ENCODE measurements at places on chromosomes 2 and 18.

- no peaks in the 10 kb centered on the region for H3K36me3 ChIP-seq
- no peak overlapping the region for H3K4me3 ChIP-seq
- H3K4me1 ChIP-seq: peaks cover 7% of the 10 kb centered on the region
- H3K27ac ChIP-seq: no peak overlapping the region
- DNase-seq: no peak
These were observed 1089.3 kb upstream of the CELF4 start for GRCh38 chr18:38654946-38655345.

GRCh38 chr2:170829036-170829435 lies 12.3 kb downstream of the GAD1 start:
- no peaks in the 10 kb centered on the region for H3K4me1 ChIP-seq
- no peak overlapping the region for H3K4me3 ChIP-seq
- peaks cover 16% of the 10 kb centered on the region for H3K36me3 ChIP-seq
- H3K27ac ChIP-seq: no peak overlapping the region

- H3K27me3 ChIP-seq: no peaks in the 10 kb centered on the region
- H3K36me3 ChIP-seq: peaks cover 67% of the 10 kb centered on the region
- no peak for DNase-seq
- peak overlapping the region; percentile 7 for H3K27ac ChIP-seq
These were observed 121.4 kb upstream of the CCDC195 start for GRCh38 chr2:224837558-224837957.

- H3K27ac ChIP-seq: no peak overlapping the region
- no peak overlapping the region for H3K4me3 ChIP-seq
- peaks cover 2% of the 10 kb centered on the region for H3K36me3 ChIP-seq
- H3K4me1 ChIP-seq: no peaks in the 10 kb centered on the region
These were observed 241.5 kb downstream of the SATB2 start for GRCh38 chr2:199216253-199216652.

DNA sequence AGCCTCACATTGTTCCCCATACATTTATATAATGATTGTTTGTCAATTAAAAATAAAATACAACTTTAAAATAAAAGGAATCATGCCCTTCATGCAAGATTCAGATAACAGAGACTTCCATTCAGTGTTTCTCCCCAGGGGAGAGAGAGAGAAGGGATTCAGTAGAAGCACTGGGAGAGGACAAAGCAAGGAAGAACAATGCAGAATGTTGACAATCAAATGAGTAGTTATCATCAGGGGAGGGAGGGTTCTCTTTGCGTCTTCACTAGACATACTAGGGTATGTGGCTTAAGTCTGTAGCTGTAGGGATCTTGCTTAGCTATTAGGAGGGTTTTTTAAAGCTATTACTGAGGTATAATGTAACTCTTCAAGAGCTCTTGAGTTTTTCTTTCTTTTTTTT lies 30.7 kb downstream of the FSHR start:
- no peak for DNase-seq
- no peaks in the 10 kb centered on the region for H3K4me1 ChIP-seq
- no peak overlapping the region for H3K27ac ChIP-seq
- no peaks in the 10 kb centered on the region for H3K27me3 ChIP-seq
- no peaks in the 10 kb centered on the region for H3K36me3 ChIP-seq
- H3K4me3 ChIP-seq: no peak overlapping the region

DNA sequence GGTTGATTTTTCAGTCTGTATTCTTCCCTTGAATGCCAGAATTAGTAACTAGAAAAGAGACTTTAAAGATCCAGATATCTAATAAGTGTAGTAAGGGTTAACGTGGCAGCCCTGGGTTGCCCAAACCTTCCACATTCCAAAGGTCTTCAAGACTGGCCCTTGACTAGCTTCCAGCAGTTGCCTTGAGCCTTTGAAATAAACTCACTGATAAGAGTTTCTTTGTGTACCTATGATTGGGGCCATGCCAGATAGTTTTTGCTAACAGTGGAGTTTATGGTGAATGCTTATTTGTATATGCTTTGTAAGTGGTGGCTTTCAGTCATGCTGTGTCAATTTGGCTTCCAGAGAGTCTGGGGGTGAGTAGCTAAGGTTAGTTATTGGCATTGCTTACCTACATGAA lies 722.3 kb downstream of the RNF144A start:
- no peak for DNase-seq
- H3K4me1 ChIP-seq: peaks cover 7% of the 10 kb centered on the region
- no peak overlapping the region for H3K27ac ChIP-seq
- H3K36me3 ChIP-seq: peaks cover 16% of the 10 kb centered on the region
- no peak overlapping the region for H3K4me3 ChIP-seq

- H3K4me1 ChIP-seq: peaks cover 92% of the 10 kb centered on the region
- peak overlapping the region; percentile 52 for H3K4me3 ChIP-seq
- peaks cover 2% of the 10 kb centered on the region for H3K36me3 ChIP-seq
These were observed 61.5 kb downstream of the MBP start for GRCh38 chr18:77071061-77071460.

- DNase-seq: no peak
- no peaks in the 10 kb centered on the region for H3K36me3 ChIP-seq
- H3K4me3 ChIP-seq: no peak overlapping the region
- no peaks in the 10 kb centered on the region for H3K27me3 ChIP-seq
- H3K4me1 ChIP-seq: peaks cover 4% of the 10 kb centered on the region
These were observed 44.9 kb downstream of the SOCS6 start for GRCh38 chr18:70333757-70334156.

All from activated T-cell treated with anti-CD3 and anti-CD28 coated beads, Interleukin-2, amount 50 U/mL, for 72 hours (primary cell).